ENCODE measurements at places on chromosomes 12 and 14.
A peak's percentile ranks its signal among the peaks of the same experiment; 100 is the strongest.

DNA sequence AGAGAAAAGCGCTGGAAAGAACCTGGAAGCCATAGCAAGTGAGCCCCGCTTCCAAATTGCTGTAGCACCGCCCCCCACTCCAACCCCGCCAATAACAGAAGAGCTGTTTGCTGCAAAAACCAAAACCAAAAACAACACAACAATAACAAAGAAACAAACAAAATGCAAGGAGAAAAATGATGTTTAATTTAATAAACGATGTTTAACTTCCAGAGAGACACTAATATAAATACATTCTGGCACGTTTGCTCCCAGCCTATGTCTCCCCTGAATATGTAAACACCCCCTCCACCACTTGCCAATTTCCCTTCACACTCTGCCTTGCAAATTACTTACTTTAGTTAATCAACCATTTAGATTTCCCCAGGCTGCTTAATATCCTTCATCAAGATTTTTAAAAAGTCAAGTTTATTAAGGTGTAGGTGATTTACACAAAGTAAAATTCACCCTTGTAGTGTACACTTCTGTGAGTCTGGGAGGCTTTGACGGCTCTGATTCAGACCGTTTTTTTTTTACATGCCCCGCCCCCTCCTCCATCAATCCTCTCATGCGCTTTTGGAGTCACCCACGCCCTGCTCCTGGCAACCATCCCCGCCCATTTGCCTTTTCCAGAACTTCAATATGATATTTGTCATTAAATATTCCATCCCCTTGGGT is 482 bp upstream of the IFI27L2 start:
- DNase-seq, result peak; percentile 57

GRCh38 chr12:58346032-58346632 is 404.8 kb downstream of the ATP23 start:
- DNase-seq, result peak; percentile 67

- DNase-seq, result peak; percentile 77
Observed at GRCh38 chr12:15152868-15153267, 68.3 kb downstream of the RERG start.

DNA sequence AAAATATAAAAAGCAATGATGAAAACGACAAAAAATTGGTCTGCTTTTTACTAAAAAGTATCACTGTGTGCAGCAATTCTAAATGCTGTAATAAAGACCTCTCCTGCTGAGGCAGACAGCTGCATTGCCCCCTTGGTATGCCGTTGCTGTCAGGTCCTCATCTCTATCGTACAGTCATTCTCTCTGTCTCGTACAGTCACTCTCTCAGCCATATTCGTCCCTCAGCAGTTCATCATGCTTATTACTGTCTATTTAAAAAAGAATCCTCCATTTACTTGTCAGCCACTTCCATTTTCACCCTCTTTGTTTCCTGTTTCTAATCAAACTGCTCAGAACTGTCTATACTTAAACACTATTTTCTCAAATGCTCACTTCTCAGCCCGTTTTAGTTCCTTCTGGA is 123.6 kb downstream of the DIP2B start:
- no peak for DNase-seq

- no peak for DNase-seq
Observed at GRCh38 chr14:61622051-61622450, 73.3 kb upstream of the HIF1A start.

DNA sequence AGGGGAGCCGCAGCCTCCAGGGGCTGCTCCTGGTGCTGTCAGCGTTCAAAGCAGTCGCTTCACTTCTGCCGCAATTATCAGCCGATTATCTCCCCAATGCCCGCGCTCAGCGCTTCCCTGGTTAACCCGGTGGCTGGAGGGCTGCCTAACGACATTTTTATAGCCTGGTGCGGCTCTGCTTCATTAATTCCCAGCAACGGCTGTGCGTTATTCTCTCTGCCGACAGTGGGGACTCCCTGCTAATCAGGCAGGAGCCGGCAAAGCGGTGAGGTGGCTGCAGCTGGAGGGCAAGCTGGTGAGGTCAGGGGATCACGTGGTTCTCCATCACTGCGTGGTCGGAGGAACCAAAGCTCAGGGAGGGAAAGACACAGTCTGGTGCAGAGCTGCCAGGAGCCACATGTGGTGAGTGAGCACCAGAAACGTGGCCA is 62.9 kb downstream of the GLRX5 start:
- DNase-seq, result peak; percentile 23

DNA sequence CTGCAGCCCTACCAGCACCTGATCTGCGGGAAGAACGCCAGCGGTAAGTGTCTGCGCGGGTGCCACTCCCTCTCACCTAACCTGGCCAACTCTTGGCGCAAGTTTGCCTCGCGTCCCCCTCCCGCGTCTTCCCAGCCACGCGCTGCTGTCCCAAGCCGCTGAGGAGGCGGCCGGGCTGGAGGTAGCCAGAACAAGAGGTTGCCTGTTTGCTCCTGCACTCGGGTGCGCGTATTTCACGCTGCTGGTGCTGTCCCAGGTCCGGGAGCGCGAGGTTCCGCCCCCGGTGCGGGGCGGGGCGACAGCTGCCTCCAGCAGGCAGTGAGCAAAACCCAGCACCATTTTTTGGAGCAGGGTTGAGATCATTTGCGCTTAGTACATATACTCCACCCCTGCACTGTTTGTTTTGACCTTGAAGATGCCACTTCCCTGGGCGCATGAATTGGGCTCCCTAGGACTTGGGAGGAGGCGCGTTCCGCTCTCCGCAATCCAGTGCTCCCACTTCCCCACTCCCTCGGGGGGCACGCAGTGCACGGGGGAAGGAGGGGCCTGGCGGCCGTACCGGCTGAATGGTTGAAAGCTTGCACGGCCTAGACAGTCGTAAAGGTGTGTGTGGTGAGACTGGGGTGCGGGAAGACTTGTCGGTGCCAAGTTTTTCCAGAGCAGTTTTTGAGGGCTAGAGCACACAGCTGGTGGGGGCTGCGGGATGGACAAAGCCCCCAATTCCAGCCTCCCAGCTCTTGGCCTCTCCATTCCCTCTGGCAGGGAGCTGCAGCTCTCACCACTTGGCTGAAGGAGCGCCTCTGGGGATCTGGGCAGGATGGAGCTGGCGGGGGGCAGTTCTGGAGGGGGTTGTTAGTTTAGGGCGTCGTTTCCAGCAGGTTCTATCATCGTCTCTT is 226.9 kb upstream of the CRY1 start:
- DNase-seq, result peak; percentile 42

DNA sequence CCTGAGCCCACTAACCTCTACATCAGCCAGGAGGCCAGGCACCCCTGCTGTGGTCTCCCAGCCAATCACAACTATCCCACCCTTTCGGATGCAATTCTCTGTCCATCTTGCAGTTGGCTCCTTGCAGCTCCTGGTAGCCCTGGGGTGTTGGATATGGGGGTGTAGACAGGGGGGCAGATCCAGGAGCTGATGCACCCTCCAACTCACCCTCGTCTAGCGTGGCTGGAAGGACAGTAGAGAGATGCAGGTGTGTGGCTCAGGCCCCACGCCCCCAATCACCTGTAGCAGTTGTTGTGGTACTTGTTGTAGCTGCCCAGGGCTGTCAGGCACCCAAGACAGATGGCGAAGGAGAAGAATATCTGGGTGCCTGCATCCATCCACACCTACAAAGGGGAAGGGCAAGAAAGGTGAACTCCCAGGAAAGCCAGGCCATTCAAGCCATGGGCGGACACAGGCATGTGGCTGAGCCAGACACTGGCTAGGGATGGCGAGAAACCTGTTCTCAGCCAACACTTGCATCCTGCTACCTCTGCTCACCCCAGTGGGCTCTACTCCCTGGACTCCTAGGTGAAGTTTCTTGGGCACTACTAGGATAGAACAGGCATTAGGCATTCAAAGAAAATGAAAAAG is 13.4 kb upstream of the SLC6A12 start:
- no peak for DNase-seq

DNA sequence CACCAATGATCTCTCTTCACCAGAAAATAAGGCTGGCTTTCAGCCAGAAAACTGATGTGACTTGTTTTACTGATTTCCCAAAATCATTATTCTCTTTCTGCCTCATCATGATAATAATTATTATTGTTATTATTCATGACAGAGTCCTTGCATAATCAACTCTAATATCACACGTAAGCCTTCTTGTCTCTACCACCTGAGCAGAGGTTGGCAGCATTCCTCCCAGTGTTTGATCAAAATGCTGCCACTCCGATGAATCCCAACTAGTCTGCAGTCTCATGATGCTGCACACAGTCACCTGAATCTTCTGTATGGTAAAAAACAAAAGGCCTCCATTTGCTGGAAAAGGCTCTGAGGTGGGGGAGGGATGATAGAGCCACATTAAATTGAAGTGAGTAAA is 105.7 kb upstream of the PLEKHG7 start:
- DNase-seq, result no peak

GRCh38 chr12:12714276-12715021 is 2.7 kb upstream of the CDKN1B start:
- DNase-seq, result no peak

- DNase-seq, result no peak
Observed at GRCh38 chr12:3453206-3453989, 37.6 kb upstream of the PRMT8 start.

DNA sequence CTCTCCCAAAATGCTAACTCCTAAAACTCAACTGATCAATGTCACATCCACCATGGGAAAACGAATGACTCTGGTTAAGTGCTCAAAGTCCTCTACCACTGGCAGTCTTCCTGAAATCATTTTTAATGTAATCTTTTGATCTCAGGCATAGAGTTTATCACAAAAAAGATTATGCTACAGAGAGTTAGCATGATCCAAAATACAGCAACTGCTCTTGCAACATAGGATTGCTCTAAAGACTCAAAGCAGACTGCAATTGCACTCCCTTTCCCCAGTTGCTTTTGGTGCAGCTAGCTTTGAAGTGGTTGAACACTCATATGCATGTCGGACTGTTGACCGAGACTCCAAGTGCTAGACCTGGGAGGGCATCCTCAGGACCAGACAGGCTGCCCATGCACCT is 109.3 kb downstream of the C12orf42 start:
- DNase-seq, result no peak

DNA sequence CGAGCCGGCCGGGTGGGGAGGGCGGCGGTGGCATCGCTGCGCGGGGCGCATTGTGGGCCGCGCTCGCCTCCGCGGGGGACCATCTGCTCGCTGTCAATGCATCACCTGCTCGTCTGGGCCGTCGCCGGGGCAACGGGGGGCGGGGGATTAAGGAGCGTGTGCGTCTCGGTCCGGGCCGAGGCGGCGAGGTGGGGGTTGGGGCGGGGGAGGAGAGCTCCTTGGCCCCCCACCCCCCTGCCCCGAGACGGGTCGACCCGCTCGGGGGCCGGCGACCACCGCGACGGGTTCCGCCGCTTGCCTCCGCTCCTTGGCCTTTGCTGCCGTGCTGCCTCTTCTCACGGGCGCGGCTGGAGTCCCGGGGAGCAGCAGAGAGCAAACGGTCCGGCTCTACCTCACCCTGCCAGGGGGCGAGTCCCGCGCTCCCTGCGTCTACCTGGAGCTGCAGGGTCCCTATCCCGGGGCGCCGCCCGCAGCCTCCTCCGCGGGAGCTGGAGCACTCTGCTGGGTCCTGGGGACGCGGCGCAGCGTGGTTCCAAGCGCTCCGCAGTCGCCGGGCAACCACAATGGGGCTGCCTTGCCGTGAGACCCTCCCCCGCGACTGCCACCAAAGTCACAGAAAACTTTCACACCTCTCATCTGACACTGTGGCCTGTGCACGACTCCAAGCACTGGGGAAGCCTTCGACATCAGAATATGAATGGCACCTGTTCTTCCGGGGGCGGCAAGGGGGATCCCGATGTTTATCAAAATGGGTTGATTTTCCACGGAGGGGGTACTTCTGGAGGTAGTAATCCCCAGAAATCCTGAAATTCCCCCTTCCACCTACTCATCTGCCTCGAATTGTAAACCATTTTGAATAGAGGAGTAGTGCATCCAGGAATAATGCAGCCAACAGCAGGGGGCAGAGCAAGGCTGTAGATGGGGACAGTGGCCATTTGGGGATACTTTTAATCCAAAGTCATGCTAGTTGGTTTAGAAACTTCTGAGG is at the start of gene C12orf42:
Gene C12orf42, minus strand, starts transcription at position 500 of the 988 bp plus-strand sequence. CDS start 17,542 bp downstream, outside the sequence.
- peak; percentile 13 for DNase-seq

- peak; percentile 92 for DNase-seq
Observed at GRCh38 chr14:53924753-53925152, 31.9 kb downstream of the BMP4 start.

DNA sequence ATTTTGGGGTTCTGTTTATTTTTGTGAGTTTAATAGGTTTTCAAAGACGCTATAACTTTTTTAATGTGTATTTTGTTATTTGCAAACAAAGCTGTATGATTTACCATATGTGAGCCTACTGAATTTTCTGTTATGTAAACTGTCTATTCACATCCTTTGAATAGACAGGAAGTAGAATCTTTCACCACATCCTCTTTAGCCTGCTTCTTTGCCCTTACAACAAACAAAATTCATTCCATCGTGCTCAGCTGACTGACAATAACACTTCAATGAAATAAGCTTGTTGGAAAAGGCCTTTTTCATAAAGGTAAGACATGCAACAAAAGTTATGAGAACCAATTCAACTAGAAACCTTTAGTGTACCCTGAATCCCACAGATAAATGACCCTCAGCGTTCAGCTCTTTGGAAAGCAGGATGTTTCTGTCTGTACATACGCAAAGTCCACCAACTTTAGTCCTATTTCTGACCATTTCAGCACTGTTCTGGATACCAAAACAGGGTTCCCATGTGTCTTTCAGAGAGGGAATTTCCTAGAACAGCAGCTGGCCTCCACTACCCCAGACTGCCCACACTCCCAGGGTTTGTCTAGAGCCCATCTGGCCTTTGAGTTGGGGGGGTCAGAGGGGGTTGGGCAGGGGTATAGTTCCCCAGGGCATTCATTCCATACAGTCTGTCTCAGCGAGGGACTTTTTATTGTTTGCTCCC is 71.3 kb downstream of the DUSP6 start:
- no peak for DNase-seq

DNA sequence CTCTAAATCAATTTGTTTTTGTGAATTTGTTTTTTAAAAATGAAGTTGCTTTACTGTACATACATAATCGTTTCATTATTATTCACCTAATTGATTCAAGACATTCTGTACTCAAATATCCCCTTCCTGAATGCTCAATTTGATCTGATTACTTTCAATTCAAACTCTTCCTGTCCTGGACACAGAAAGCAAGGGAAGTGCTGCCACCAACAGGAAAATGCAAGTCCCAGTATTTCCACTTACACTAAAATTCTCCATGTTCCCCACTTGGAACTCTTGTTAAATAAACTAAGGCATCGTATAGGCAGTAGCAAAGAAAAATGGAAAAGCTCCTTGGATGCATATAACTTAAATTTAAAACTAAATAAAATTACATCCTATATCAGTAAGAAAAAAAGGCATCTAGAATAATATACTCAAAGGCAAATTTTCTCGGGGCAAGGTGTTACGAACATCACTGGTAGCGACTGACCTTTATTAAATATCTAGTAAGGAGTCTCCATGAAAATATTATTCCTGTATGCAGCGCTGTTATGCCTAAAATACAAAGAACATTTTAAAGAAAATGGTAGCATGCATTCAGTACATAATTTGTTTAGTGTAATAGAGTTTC is 72.0 kb upstream of the DBX2 start:
- peak; percentile 9 for DNase-seq

Data from fibroblast of skin of right biceps (primary cell).